Fibroblast of skin of right quadriceps (primary cell): ENCODE measurements at places on chromosomes 2 and 18.

GRCh38 chr2:238231251-238231793 is 8.5 kb downstream of the HES6 start:
- peak; percentile 30 for DNase-seq

DNA sequence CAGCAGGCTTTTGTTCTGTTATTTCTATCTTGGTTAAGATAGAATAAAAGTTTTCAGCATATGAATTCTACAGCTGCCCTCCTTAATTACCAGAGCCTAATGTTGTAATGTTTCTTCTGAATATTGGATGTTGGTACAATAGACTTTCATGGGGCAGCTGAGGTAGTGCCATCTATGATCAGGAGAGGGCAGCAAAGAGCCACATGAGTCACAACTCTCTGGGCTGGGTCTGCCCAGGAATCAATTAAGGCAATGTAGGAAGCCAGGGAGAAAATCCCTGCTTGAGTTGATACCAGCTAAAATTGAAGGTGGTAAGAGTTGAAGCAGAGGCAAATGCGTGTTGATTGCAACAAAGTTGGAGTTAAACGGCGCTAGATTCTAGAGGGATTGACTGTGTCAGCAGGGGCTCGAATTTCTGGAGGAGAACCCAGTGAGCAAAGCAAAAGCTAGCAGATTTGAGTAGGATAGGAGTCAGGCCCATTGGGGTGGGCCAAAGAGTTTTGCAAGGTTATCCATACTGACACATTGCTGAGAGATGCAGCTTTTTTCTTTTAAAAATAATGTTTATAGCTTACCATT is 10.6 kb upstream of the MC5R start:
- DNase-seq = peak; percentile 48

GRCh38 chr2:52501715-52502475 is 1265.7 kb upstream of the CHAC2 start:
- DNase-seq = no peak

- peak; percentile 53 for DNase-seq
Observed at GRCh38 chr2:222572751-222573174, 83.1 kb downstream of the FARSB start.

- no peak for DNase-seq
Observed at GRCh38 chr18:56278421-56279003, 359.9 kb downstream of the TXNL1 start.

- DNase-seq = no peak
Observed at GRCh38 chr18:59065684-59066083, 74.0 kb upstream of the SEC11C start.

DNA sequence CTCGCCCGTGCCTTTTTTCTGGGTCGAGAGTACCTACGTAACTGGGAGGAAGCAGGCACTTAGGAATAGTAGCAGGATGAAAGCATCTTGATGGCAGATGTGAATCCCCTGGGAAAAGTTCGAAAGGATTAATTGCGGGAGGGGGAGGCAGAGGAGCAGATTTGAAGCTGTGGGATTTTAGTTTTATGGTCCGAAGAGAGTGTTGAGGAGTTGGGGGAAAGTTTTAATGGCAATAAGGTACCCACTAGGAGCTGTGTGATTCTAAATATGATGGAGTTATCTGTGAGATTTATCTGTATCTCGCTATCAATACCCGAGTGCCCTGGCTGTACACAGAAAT is 1.1 kb downstream of the AGFG1 start:
- DNase-seq = no peak

- DNase-seq = no peak
Observed at GRCh38 chr2:138059487-138060300, 95.4 kb downstream of the HNMT start.

GRCh38 chr2:53130441-53130943 is 637.1 kb upstream of the CHAC2 start:
- peak; percentile 72 for DNase-seq

- no peak for DNase-seq
Observed at GRCh38 chr2:228771315-228771714, 499.8 kb downstream of the PID1 start.

- no peak for DNase-seq
Observed at GRCh38 chr2:239747274-239747673, 277.9 kb downstream of the NDUFA10 start.

DNA sequence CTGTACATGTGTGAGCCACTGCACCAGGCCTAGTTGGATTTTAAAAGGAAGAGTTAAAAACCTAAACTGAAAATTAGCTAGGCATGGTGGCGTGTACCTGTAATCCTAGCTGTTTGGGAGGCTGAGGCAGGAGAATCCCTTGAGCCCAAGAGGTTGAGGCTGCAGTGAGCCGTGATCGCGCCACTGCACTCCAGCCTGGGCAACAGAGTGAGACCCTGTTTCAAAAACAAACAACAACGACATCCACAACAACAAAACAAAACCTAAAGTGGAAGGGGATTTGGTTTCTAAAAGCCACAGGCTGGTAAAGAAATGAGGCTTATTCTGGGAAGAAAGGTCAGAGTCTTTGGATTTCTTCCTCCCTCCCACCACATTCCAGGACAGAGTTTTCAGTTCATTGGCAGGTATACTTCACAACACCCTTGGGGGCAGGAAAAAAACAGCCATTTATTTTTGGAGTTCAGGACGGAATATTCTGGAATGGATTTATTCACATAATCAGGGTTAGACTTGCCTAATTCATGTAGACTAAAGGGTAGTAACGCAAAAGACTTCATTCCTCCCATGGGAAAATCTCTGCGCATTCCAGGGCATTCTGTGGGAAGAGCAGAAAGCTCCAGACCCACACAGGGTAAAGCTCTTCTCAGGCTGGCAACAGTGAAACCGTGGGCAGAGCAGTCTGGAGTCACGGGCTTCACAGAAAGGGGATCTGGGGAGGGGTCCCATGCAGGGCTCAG is 34.9 kb downstream of the TEX44 start:
- peak; percentile 60 for DNase-seq

GRCh38 chr2:161651547-161651946 is 27.3 kb downstream of the SLC4A10 start:
- no peak for DNase-seq

DNA sequence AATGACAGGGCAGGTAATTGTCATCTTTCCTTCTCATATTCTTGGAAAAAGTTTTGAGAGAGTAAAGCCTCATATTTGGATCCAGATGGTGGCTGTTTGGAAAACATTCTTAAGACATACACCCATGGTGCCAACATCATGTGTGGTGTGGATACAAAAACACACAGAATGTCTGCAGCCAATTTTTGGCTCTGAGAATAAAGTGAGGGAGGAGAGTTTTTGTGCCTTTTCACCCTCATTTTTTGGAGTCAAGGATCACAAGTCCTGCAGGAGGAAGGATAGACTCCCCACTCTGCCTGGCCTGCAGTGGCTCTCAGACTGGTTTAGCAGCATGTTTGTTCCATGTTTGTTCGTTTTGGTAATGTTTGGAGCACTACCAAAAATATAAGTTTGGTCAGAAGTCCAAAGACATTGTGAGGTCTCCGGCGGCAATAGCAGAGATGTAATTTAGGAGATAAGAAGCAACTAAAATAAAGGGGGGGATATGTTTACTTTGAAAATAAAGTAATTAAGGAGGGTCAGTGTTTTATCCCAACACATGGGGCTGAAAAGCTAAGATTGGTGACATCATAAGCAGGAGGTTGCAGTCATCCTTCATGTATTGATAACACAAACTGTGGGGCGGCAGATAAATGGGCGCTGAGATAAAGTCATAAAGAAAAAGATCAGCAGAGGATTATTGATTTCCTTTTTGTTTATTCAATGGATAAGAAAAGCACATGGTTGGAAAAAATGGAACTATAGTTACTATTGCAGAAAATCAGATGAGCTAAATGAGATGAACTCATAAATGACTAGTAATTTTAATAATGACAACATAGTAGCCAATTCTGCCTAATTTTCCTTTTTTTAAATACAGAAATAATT is 655 bp downstream of the NOSTRIN start:
- no peak for DNase-seq

DNA sequence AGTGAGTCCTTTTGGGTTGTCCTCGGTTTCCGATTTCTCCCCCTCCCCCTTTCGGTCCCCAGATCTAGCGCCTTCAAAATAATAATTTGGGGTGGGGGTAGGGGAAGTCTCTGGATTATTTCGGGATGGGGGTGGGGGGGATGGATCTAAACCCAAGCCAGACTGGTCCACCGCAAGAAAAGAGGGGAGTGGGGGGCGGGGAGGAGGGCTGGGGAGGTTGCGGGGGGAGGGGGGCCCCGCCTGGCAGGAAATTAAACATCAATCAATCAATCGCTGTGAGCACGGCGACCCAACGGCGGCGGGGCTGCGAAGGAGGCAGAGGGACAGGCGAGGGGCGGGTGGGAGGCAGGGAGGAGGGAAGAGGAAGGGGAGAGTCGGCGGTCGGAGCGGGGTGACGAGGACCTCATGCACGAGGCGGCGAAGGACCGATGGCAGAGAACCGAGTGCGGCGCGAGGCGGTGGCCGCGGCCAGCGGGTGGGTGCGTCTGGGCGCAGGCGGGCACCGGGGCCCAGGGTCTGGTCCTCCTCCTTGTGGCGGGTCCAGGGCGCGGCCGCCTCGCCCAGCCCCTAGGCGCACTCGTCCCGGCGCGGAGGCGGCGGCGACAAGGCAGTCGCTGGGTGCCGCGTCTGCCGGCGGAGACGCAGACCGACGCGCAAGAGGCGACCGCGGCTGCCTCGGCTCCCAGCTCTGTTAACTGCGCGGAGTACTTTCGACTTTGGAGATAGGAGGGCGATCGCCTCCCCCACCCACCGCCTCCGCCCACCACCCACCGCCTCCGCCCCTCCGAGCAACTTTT is 468 bp upstream of the SATB2 start:
- DNase-seq = peak; percentile 67

GRCh38 chr2:99240431-99240830 is 15.0 kb downstream of the LYG2 start:
- DNase-seq = no peak

- no peak for DNase-seq
Observed at GRCh38 chr18:39232490-39232889, 1666.9 kb upstream of the CELF4 start.

GRCh38 chr18:58102018-58102417 is 58.0 kb downstream of the NEDD4L start:
- no peak for DNase-seq

DNA sequence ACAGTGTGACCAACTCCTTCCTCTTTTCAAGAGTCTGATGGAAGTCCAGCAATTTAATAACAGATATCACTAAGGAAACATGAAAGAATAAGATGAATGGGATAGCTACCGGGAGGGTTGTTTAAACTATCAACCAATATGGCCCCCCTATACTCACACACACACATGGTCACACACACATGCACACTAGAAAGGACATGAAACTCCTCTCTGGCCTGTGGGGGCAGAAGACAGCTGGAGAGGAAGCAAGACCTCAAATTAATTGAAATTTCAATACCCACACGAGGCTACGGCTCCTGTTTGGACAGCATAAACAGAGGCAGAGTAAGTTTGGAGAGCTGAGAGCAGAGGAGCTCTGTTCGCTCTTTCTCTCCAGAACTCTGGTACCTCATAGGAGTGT is 34.7 kb upstream of the REEP1 start:
- no peak for DNase-seq

DNA sequence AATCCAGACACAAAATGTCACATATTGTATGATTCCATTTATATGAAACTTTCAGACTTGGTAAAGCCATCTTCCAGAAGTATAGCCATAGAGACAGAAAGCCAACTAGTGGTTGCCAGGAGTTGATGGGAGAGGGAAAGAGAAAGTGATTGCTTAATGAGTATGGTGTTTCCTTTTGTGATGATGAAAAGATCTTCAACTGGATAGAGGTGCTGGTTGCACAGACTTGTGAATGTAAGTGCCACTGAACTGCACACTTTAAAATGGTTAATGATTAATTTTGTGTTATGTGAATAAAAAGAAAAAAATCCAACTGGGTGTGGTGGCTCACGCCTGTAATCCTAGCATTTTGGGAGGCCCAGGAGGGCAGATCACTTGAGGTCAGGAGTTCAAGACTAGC is 135.3 kb upstream of the SLC1A4 start:
- no peak for DNase-seq

- no peak for DNase-seq
Observed at GRCh38 chr18:59835605-59836379, 64.0 kb upstream of the PMAIP1 start.

- peak; percentile 38 for DNase-seq
Observed at GRCh38 chr2:160139991-160140390, 60.1 kb downstream of the ITGB6 start.

- no peak for DNase-seq
Observed at GRCh38 chr18:61965311-61965710, 72.5 kb upstream of the RNF152 start.

DNA sequence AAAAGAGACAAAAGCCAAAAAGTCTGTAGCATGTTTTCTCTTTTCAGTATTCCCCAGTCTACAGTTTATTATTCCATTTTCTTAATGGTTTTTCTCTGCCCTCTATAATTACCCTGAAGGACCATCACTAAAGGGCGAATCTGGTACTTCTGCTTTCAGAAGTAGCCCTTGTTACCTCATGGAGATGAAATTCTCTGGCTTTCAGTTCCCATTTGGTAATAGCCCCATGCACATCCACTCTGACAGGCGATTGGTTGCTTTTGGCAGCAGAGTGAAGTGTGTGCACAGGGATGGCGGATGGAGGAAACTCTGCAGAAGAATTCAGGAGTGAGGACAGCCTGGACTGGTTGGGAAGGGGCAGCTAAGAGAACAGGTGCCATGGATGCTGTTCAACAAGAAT is 66.3 kb upstream of the NABP1 start:
- no peak for DNase-seq

GRCh38 chr2:141720476-141720875 is 410.3 kb downstream of the LRP1B start:
- DNase-seq = no peak

GRCh38 chr2:10305715-10306114 is 3.0 kb downstream of the HPCAL1 start:
- DNase-seq = no peak

DNA sequence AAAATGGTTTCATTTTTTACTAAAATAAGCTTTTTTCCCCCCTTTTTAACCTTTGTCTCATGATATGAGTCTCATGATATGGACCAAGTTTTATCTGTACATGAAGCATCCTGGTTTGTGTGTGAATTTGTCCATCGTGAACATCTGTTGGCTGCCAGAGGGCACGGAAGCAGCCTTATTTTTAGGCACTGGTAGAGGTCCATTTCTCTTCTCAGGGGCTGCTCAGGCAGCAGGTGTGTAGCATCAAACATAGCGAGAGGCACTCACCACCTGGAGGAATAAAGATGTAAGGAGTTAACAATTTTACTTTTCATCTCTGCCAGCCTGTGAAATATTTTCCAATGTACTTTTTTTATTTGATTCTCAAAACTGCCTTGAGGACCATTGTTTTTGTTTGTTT is 134.5 kb downstream of the RHBDD1 start:
- DNase-seq = no peak
